Activated CD4-positive, alpha-beta T cell treated with anti-CD3 and anti-CD28 coated beads, Interleukin-2, Interleukin-6, amounts not matched to agents 100 ng/mL and 50 ng/mL, durations not matched to agents 16 hours and 8 hours (primary cell): ENCODE measurements at places on chromosomes 12 and 14.

DNA sequence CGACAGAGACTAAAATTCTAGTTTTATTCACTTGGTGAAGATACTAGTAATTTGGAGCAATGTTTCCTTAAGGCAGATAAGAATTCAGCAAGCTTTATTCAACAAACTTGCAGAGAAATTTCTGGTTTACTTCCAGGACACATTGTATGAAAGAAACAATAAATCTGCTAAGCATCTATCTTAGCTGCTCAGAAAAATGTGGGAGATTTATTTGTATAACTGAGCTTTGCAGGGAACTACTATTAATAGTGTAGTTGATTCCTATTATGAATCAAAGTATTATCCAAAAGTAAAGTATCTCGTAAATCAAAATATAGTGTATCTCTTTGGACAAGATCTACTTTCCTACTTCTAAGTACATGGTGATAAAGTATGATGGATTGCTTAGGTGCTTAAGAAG lies 239.4 kb upstream of the TMTC1 start:
- DNase-seq = no peak

DNA sequence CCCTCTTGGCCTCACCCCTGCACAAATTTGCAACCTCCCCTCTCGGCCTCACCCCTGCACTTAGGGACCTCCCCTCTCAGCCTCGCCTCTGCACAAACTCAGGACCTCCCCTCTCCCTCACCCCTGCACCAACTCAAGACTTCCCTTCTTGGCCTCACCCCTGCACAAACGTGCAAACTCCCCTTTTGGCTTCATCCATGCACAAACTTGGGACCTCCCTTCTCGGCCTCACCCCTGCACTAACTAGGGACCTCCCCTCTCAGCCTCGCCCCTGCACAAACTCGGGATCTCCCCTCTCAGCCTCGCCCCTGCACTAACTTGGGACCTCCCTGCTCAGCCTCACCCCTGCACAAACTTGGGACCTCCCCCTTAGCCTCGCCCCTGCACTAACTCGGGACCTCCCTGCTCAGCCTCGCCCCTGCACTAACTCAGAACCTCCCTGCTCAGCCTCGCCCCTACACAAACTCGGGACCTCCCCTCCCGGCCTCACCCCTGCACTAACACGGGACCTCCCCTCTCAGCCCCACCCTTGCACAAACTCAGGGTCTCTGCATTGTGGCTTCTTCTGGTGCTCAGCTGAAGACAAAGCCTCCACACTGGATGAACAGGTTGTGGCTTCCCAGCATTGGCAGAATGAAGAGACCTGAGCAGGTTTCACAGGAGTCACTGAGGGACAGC lies 11.0 kb upstream of the GOLGA3 start:
- no peak for DNase-seq

- peak; percentile 81 for DNase-seq
Observed at GRCh38 chr12:46549527-46550265, 177.1 kb upstream of the SLC38A2 start.

GRCh38 chr12:52772772-52773171 lies 4.4 kb downstream of the KRT76 start:
- DNase-seq = no peak

- DNase-seq = no peak
Observed at GRCh38 chr14:89910691-89911009, 43.9 kb downstream of the EFCAB11 start.

- no peak for DNase-seq
Observed at GRCh38 chr12:92601680-92602079, 101.1 kb upstream of the PLEKHG7 start.

DNA sequence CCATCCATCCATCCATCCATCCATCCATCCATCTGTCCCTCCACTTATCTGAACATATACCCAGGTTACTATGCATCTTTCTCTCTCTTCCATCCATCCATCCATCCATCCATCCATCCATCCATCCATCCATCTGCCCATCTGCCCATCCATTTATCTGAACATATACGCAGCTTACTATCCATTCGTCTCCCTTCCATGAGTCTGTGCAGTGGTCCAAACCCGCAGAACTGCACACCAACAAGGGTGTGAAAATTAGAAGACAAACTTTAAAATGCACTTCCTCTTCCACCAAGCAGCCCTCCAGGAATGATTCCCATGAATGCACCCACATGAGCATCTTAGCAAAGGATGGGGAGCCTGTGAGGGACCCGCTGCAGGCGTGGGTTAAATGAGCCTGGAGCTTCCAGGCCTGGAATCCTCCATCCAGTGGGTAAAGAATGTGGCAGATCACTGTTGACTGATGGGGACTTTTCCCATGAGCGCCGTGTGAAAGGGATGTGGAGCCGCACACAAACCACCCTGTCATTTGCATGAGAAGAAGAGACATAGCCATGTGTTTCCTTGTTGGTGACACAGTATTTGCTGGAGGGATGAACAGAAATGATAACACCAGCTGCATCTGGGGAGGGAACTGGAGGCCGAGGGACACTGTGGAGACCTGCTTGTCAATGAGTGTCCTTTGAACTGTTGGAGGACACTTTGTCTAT lies 376.6 kb downstream of the ADGRD1 start:
- DNase-seq = no peak

DNA sequence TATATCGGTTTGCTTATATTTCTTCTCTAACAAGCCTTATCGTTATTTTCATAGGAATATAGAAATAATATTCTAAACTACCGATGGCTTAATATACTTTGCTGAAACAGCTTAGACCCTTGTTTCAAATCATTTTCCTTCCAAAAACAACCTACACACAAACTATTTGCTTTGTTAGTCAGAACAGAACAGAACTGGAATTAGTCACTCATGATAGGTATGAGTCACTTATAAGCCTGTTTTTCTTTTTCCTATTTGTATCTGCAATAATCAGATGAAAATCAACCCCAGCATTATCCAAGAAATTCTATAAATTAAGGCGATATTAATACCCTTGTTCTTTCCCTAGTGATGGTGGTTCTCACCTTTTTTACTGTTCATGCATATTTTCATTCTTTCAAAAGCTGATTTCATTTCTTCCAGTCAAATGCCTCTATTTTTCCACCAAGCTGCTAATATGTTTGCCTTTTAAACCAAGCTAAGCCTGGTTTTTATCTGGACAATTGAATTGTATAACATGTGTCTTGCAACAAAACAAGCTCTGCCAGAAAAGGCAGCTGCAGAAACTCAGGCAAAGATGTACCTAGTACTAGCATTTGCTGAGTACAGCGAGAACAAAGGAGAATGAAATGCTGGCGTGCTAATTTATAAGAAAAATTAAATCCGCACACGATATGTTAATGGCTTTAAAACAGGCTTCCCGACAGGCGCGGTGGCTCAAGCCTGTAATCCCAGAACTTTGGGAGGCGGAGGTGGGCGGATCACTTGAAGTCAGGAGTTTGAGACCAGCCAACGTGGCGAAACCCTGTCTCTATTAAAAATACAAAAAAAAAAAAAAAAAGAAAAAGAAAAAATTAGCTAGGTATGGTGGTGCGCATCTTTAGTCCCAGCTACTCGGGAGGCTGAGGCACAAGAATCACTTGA lies 1418.2 kb downstream of the AACS start:
- DNase-seq = peak; percentile 32

DNA sequence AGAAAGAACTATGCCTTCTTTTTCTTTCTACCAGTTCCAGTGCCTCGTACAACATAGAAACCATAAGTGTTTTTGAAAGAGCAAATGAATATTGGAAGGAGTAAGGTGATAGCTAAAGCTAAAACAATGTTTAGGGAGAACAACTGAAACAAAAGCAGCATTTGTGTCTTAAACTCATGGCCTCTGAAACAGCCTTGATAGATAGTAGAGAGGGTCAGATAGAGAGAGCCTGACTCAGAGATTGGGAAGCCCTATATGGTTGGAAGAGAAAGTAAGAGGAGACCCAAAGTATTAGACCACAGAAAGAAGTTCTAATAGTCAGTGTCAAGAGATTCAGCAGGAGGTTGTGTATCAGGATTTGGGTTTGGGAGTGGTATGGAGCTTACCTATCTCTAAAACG lies 79.6 kb upstream of the IFNG-AS1 start:
- no peak for DNase-seq

DNA sequence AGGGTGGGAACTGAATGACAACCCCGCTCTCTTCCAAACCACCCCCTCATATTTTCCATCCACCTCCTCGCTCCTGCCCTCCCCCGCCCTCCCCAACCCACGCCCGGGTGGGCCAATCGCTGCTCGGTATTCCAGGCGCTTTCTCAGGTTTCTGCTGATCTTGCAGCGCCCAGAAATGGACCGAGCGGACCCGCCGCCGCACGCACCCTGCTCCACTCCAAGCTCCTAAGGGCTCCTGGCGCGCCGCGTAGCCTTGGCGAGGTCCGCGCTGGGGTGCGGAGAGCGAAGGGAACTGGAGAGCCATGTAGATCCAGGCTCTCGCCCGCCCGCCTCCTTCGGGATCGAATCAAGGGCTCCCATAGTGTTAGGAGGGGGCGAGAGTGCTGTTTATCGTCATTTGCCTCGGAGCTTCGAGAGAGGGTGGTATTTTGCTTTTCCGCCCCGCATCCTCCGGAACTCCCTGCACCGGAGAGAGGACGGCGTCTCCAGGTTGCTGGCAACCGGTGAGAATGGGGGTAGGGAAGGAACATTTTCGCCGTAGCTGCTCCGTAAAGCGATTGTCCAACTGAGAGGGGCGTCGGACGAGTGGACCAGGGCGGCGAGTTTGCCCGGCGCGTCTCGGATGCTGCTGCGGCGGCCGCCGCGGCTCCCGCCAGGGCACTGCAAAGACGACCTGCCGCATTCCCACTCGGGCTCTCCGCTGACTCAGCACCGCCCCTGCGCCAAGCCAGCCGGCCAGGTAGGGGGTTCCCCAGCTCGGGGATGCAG lies at the start of gene KCNA1:
KCNA1 (plus strand) TSS at position 172 of the 768 bp plus-strand sequence. CDS start 1,474 bp downstream, outside the sequence.
- no peak for DNase-seq

- no peak for DNase-seq
Observed at GRCh38 chr12:44017216-44017615, 181.3 kb downstream of the TMEM117 start.

- no peak for DNase-seq
Observed at GRCh38 chr12:25458047-25458552, 95.0 kb downstream of the LMNTD1 start.

DNA sequence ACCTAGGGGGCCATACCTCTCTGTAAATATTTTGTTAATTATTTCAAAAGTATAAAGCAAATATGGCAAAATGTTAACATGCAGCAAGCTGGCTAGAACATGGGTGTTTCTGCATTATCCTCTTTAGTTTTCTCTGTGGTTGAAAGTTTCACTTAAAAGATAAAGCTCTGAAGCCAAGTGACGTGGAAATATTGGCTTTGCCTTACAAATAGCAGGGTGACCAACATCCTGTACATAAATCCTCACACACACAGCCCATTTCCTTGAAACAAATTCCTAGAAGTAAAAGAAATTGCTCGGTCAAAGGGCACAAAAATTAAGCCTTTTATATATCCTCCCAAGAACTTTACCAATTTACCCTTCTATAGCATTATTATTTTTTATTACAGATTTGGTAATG lies 10.6 kb upstream of the VWF start:
- DNase-seq = no peak

DNA sequence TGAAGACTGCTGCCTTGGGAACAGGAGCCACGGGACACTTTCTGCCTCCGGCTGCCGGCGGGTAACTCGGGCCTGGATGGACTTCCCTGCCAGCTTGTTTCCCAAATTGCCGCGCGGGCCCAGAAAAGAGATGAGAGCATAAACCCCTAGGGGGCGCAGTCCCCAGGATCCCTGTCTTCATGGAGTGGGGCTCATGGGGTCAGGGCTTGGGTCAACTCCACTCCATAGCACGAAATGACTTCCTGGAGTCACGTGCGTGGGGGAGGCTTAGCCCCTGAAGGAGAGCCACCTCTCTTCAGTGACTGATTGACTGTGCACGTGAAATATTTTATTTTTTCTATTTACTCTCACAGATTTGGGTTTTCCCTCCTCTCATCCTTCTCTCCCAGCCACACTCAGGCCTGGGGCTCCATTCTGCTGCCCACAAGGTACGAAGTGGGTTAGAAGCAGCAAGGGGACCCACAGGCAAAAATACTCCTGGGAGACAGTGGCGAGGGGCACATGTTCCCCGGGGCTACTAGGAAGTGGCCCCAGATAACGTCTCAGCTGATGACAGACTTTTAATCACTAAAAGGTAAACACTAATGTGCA lies 10.0 kb downstream of the PGF start:
- DNase-seq = peak; percentile 40

DNA sequence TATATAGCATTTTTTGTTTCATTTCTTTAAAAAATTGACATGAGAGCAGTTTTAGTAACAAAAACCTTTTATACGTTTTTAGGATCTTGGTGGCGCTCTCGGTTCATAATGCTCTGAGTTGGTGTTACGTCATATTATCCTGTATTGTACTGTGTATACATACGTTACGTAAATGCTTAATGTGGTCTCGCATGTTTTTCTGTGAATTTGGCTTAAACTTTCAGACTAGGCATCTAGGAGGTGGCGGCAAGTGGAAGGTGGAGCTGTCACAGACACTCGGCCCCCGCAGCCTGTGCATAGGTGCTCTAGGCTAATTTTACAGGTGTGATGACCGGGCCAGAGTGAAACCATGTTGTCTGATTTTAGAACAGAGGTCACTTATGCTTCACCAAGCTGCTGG lies 60.0 kb downstream of the PPP2R5C start:
- DNase-seq = peak; percentile 60

- no peak for DNase-seq
Observed at GRCh38 chr12:114450515-114451300, 44.8 kb upstream of the TBX5 start.

- peak; percentile 55 for DNase-seq
Observed at GRCh38 chr12:6635375-6635855, 344 bp downstream of the LPAR5 start.

DNA sequence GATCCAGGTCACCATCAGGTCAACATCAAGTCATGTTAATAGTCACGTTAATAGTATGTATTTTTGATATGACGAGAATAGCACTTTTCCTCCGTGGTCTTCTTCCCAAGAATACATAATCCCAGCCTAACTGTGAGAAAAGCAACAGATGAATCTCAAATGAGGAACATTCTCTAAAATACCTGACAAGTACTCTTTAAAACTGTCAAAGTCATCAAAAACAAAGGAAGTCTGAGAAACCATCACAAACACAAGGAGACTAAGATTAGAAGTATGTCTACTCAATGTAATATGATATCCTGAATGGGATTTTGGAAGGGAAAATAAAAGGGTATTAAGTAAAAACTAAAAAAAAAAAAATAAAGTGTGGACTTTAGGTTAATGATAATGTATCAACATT lies 36.8 kb upstream of the GLIPR1 start:
- DNase-seq = no peak

DNA sequence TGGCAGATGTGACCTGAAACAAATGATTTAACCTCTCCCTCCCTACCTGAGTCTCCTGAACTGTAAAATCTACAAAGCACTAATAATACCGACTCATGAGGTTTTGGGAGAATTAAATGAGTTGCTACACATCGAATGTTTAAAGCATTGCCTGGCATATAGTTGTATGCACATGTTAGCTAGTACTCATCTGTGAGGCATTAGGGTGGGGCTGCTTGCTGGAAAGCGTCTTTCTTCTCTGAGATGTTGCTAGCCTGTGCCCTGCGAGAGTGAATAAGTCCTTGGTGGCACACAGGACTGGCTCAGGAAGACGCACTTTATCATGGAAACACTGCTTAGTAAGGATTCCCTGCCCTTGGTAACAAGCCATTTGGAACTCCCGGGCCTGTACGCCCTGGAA lies 6.1 kb downstream of the RAPGEF3 start:
- DNase-seq = no peak
